Cortex of kidney (tissue), 1 donor: ENCODE measurements at places on chromosomes 16 and 17.

GRCh38 chr17:28347261-28347891 lies 10.0 kb downstream of the POLDIP2 start:
- DNase-seq, result no peak

GRCh38 chr16:27113341-27113841 lies 46.7 kb downstream of the C16orf82 start:
- no peak for DNase-seq

DNA sequence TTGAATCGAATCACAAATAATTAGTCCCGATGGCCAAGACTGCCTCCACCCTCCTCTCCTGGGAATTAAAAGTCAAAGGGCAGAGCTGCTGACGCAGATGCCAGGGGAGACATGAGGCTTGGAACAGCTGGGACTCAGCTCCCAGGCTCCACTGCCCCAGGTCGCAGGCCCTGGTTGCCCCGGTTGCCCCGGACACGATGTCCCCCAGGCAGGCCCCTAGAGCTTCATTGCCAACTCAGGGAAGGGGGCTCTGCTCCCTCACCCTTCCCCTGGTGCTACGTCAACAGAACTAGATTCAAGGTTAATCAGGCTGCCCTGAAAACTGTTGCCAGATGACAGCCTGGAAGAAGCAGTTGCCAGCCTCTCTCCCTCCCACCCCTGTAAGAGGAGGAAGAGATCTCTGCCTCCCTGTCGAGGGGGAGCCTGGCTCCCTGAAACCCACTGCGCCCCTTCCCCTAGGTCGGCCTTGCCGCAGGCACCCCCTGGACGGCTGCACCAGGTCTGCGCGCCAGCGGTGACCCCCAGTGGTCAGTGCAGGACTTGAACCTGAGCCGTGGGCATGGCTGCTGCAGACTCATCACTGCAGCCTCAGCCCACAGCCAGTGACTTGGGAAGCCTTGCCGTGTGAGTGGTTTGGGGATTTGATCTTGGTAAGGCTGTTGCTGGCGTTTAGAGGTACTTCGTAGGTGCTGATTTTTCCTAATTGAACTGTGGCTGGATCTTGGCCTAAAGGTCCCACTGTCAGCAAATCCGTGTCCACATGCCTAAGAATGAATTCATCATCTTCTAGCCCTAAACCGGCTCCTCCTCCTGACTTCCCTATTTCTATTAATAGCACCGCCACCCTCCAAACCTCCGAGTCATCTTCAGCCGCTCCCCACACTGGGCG lies 84.1 kb upstream of the TOB1 start:
- no peak for DNase-seq

- DNase-seq, result no peak
These were observed at the start of gene NUPR1 for GRCh38 chr16:28538733-28539596. Gene NUPR1, minus strand, starts transcription at chr16:28538974. Its CDS starts 67 bp downstream, at chr16:28538907.

DNA sequence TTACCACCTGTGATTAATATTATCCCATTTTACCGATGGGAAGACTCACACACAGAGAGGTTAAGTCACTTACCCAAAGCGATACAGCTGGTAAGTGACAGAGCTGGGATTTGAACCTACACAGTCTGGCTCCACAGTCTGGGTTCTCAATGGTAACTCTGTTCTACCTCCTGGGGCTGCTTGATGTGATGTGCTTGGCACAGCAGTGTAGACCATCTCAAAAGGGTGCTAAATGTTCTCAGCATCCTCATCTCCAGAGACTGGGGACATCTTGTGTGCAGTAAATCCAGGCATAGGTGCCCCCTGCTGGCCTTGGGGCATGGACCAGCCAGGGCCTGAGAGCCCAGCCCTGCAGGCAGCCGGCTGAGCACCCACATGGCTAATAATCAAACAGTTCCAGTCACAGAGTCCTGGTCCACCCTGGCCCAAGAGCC lies 15.4 kb upstream of the KATNB1 start:
- no peak for DNase-seq

DNA sequence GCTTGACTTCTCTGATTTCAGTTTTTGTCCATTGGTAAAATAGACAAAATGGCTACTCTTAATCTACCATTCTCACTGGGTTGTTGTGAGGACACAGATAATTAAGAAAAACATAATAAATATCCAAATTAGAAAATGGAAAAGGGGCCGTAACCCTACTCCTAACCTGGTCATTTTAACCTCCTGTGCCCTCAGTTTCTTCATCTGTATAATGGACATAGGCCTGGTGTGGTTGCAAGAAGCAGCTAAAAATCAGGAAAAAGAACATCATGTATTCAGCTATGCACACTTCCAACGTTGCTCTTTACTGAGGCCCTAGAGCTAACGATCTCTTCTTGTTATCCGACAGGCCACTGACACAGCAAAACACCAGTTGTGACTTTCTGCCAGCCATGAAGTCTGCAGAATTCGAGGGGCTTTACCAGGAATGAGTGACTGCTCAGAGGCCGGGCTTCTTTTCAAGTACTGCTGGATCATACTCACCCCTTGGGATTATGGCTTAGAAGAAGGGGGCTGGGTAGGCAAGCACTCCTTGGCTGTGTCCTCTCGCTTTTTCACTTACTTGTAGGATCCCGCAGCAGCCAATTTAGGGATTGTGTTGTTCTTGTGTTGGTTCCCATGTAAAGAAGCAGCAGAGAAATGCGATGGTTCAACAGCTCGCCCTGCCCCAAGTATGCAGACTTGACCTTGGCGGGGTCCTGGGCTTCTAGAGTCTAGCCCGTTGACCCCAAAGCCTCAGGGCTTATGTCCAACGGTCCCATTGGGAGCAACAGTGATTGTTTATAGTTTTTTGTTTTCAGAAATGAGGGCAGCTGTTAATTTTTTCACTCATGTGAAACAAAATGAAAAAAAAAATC lies 20.9 kb downstream of the LDAF1 start:
- no peak for DNase-seq

DNA sequence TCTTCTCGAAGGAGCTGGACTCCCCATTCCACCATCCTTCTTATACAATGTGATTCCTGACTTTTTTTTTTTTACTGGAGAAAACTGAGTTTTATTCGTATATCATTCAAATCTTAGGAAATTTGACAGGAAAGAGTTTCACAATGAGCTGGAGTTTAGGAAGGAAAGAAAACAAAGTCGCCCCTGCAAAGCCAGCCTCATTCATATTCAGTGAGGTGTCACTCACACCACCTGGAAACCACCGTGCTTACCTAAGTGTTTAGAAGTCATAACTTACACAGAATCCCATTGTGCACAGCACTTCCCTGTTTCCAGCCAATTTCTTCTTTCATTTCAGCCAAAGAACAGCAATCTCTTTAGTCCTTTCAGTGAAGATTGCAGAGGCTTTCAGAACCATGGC lies 90.3 kb upstream of the CHMP6 start:
- DNase-seq, result no peak

DNA sequence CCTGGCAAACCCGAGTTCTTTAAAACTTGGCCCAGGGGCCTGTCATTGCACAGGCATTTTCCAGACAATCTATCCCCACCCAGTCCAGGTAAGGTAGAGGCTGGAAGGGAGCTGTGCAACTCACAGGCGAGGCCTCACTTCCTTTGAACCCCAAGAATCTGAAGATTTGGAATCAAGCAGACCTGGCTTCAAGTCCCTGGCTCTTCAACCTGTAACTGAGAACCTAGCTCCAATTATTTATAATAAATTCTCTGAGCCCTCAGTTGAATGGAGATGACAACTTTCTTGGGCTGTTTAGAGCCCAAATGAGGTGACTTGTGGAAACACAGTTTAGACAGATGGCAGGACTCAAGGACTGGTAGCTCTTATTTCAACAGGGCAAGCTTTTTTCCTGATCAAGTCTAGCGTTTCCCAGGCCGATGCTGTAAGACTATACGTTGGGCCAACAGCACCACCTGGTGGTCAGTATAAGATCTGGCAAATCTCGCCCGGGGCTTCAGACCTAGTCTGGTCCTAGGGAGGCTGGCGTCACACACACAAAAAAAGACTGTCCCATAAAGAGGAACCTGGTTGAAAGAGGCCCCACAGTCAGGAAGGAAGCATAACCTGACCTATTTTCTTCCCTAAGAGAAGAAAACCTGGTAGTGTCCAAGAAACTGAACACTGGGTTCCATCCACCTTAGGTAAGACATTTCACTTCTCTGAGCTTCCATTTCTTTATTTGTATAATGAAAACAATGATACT lies 117.9 kb downstream of the C17orf67 start:
- DNase-seq, result no peak

GRCh38 chr16:54582631-54583250 lies 296.2 kb upstream of the IRX3 start:
- DNase-seq, result no peak

- DNase-seq, result no peak
These were observed 346.2 kb downstream of the FOXL1 start for GRCh38 chr16:86924537-86924936.

GRCh38 chr17:58337210-58337599 lies 8.6 kb upstream of the TSPOAP1 start:
- no peak for DNase-seq

DNA sequence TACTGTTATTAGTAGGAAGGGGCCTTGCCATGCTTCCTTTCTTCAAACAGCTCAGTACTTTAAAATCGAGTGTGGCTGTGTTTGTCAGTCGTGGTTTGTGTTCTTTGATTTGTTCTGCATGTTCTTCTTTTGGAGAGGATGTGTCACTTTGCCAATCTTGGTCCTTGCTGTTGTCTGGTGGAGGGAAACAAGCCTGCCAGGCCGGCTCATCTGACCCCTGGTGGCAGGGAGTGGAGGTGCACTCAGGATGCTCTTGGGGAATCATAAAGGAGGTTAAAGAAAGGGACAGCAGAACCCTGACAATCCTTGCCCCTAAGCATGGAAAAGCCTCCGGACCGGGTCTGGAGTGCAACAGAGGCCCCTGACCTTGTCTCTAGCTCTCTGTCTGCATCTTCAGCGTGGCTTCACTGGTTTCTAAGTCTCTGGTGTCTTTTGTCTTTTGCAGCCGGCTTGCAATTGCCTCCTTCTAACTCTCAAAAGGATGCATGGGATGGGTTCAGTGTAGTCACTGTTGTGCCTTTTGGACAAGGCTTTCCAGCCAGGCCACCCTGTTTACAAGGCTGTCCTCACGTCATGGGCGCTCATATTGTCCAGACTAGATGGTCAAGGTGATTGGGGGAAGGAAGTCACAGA lies 135.8 kb downstream of the WWOX start:
- DNase-seq, result no peak

DNA sequence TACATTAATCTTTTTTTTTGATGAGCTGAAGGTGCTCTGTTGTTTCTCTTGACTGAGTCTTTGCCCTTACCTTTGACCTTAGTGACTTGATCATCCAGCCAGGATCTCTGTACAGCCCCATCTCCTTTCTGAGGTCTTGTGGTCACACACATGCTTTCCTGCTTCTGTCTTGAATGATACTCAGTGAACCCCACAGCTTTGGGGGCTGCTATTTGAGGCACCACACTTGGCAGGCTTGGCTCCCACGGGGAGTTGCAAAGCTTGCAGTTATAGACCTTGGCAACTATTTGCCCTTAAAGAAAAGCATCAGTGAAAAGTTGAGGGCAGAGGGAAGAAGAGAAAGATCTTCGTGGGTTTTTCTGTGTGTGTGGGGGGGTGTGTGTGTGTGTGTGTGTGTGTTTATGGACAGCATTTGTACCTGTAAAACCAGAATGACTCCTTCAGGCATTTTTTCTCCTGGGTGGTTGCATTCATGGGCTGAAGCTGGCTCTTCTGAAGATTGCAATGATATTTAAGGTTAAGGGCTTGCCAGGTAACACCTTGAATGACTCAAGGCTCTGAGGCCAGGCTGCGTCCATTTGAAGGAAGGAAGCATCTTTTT lies 101.6 kb downstream of the MSI2 start:
- no peak for DNase-seq

DNA sequence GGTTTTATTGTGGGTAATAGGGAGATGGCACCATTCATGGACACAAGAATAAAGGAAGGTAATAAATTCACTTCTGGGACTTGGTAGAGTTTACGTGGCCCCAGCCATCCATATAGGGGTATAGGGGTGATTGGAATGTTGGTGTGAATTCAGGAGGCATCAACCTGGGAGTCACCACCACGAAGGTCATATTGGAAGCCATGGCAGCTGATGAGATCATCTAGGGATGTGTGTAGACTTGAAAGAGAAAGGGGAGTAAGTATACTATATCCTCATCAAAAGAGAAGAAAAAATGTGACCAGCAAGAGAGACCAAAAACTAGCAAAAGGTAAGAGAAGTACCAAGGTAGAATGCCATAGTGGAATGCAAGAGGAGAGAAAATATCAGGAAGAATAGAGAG lies 26.6 kb upstream of the GINS3 start:
- no peak for DNase-seq

DNA sequence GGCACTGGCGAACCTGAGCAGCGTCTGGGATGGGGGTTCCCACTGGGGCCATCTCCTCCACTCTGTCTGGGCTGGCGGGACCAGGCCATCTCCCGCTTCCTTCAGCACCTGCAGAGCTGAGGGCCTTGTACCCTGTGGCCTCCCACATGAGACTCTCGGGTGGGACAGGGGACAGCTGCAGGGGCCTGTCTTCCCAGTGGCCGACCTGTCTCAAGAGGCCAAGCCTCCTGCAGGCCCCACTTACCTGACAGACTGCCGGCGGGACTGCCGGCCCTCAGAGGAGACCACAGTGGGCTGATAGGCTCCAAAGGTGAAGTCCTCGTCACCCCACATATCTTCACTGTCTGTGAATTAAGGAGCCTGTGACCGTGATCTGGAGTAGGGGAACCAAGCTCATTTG lies 15.7 kb downstream of the FBF1 start:
- no peak for DNase-seq

- DNase-seq, result no peak
These were observed 19.9 kb downstream of the MYH13 start for GRCh38 chr17:10352893-10353292.

- DNase-seq, result no peak
These were observed 700 bp downstream of the UBN1 start for GRCh38 chr16:4847774-4848587.

GRCh38 chr16:28602529-28602928 lies 5.7 kb upstream of the SULT1A2 start:
- no peak for DNase-seq

DNA sequence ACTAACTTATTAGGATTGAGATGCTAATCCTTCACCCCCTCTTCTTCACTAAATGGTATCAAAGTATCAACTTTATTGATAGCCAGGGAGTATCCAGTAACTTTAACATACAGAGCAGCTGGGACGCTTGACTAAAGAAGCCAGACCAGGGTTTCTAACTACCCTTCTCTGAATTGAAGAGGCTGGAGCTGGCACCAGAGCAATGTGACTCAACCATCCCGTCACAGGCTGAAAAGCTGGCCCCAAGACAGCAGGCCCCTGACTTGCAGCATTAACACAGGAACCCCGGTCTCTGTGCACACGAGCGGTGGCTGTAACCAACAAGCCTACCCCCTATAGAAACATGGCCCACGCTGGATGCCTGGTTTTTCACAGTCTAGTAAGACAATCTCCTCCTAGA lies 59.8 kb downstream of the ANKFN1 start:
- no peak for DNase-seq
